Activated naive CD8-positive, alpha-beta T cell treated with anti-CD3 and anti-CD28 coated beads, Interleukin-2, amount 10 ng/mL, durations not matched to agents 7 days and 5 days (primary cell): ENCODE measurements at places on chromosomes 16 and 17.

- no peaks in the 10 kb centered on the region for H3K27me3 ChIP-seq
- H3K36me3 ChIP-seq: no peaks in the 10 kb centered on the region
- H3K4me1 ChIP-seq: peaks cover 5% of the 10 kb centered on the region
- H3K27ac ChIP-seq: no peak overlapping the region
- no peak overlapping the region for H3K4me3 ChIP-seq
- no peak for DNase-seq
Measured at GRCh38 chr17:42518046-42518754, 17.8 kb upstream of the NAGLU start.

DNA sequence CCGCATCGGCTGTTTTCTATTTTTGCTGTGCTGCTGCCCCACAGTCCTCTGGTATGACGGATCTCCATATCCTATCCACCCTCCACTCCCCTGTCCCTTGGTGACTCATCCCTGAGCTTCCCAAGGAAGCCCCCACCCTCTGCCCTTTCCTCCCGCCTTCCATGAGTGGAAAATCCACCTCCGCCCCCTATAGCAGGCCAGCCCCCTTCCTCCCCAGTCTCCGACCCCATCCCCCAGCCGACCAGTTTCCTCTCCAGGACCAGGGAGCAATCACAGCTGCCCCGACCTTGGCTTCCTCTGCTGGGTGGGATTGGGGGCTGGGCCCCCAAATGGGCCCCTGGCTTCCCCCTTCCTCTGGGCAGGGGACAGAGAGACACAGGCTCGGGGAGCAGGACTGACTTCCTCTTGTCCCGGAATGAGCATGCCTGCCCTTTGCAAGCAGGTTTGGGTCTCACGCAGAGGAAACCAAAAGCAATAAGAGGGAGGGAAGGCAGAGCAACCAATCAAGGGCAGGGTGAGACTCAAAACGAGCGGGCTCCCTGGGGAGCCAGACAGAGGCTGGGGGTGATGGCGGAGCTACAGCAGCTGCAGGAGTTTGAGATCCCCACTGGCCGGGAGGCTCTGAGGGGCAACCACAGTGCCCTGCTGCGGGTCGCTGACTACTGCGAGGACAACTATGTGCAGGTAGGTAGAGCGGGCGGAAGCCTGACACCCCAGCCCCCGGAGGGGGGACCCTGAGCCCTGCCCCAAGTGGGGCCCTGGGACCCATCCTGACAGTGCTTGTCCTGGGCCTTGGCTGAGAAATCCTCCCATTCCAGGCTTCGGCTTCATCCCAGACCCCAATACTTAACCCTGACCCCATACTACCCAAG, at the start of the genes ABI3 and GNGT2:
TSS of gene ABI3 (plus strand) at position 550 of the 872 bp plus-strand sequence. CDS start at position 568, 18 bp downstream.
TSS of gene GNGT2 (minus strand) at position 417 of the 872 bp plus-strand sequence. CDS start 3,152 bp downstream, outside the sequence.
- H3K4me3 ChIP-seq: peak within 1 kb of the TSS; percentile 99
- peak; percentile 70 for DNase-seq
- peaks cover 50% of the 10 kb centered on the region for H3K36me3 ChIP-seq
- no peaks in the 10 kb centered on the region for H3K27me3 ChIP-seq

- H3K27me3 ChIP-seq: peaks cover 12% of the 10 kb centered on the region
- H3K4me3 ChIP-seq: peak overlapping the region; percentile 95
- peaks cover 46% of the 10 kb centered on the region for H3K4me1 ChIP-seq
- peak overlapping the region; percentile 98 for H3K27ac ChIP-seq
- DNase-seq: peak; percentile 81
- peaks cover 13% of the 10 kb centered on the region for H3K36me3 ChIP-seq
Measured at GRCh38 chr17:50867363-50868139, 1.4 kb upstream of the TOB1 start.

DNA sequence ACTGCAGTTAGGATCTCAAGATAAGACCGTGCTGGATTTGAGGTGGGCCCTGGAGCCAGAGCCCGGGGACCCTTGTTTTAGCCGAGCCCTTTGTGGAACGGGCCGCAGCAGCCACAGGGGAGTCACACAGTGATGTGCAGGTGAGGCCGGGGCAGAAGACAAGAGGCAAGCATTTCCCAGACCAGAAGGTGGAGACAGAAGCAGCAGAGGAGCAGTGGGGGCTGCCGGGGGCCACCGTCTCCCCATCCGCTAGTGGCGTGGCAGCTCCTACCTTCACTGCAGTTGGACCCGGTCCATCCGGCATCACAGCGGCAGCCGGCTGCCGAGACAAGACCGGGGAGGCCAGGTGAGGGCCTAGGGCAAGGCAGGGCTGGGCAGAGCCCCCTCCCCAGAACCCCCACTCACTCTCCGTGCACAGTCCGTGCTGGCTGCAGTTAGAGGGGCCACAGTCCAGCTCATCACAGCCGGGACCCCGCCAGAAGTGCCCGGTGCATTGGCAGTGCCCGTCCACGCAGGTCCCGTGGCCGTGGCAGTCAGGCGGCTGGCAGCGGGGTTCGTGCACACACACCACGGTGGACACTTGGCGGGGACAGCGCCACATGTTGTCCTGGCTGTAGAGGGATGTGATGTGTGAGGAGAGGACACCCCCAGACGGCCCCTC, 6.0 kb downstream of the NAGPA start:
- no peak overlapping the region for H3K27ac ChIP-seq
- H3K4me1 ChIP-seq: peaks cover 3% of the 10 kb centered on the region
- no peak overlapping the region for H3K4me3 ChIP-seq
- DNase-seq: no peak
- no peaks in the 10 kb centered on the region for H3K27me3 ChIP-seq
- no peaks in the 10 kb centered on the region for H3K36me3 ChIP-seq

- H3K4me3 ChIP-seq: peak overlapping the region; percentile 82
- peak overlapping the region; percentile 77 for H3K27ac ChIP-seq
- DNase-seq: no peak
- H3K36me3 ChIP-seq: no peaks in the 10 kb centered on the region
Measured at GRCh38 chr16:2223942-2224486, 623 bp downstream of the E4F1 start.

GRCh38 chr16:31036691-31037090, 3.3 kb downstream of the STX4 start:
- no peak overlapping the region for H3K27ac ChIP-seq
- H3K36me3 ChIP-seq: peaks cover 10% of the 10 kb centered on the region
- H3K4me3 ChIP-seq: no peak overlapping the region

- H3K4me1 ChIP-seq: no peaks in the 10 kb centered on the region
- no peak overlapping the region for H3K27ac ChIP-seq
- H3K4me3 ChIP-seq: no peak overlapping the region
- DNase-seq: no peak
Measured at GRCh38 chr16:51072591-51072990, 78.5 kb downstream of the SALL1 start.

GRCh38 chr17:74968361-74968780, 4.2 kb downstream of the HID1 start:
- no peak overlapping the region for H3K4me3 ChIP-seq
- H3K27me3 ChIP-seq: peaks cover 23% of the 10 kb centered on the region
- no peak for DNase-seq
- no peak overlapping the region for H3K27ac ChIP-seq
- peaks cover 6% of the 10 kb centered on the region for H3K4me1 ChIP-seq

DNA sequence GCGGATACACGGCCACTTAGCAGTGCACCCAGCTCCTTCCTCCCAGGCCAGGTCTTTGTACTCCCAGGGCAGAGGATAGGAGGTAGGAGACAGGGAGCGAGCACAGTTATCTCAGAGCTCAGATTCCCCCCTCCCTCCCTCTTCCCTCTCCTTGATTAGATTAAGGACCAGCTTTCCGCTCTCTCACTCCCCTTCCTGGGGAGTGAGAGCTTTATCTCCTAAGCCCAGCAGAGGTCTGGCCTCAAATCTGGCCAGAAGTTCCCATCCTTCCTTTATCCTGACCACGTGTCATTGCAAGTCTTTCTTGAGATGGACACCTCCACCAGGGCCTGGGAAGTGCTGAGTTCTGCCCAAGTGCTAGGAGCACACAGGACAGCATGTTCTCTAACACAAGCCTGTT, 5.1 kb downstream of the ARL4D start:
- H3K4me1 ChIP-seq: peaks cover under 1% of the 10 kb centered on the region
- peaks cover 10% of the 10 kb centered on the region for H3K27me3 ChIP-seq
- H3K27ac ChIP-seq: no peak overlapping the region
- DNase-seq: no peak
- no peaks in the 10 kb centered on the region for H3K36me3 ChIP-seq

DNA sequence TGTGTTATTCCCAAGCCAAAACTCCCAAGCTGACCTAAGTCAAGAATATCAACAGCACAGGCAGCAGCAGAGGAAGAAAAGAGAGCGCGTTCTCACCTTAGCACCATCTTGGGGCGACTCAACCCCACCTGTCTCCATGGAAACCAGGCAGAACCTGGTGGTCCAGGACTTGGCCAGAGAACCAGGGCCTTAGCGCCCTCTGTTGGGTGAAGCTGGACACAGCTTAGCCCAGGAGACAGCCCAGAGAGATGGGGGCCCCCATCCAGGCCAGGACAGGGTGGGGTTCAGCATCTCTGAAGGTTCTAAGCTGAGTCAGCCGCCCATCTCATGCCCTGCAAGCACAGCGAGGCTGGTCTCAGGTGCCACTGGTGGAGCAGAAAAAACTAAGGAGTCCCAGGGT, 60.1 kb upstream of the TMEM132E start:
- no peak overlapping the region for H3K4me3 ChIP-seq
- peak; percentile 40 for DNase-seq
- no peak overlapping the region for H3K27ac ChIP-seq
- peaks cover 11% of the 10 kb centered on the region for H3K27me3 ChIP-seq
- no peaks in the 10 kb centered on the region for H3K4me1 ChIP-seq
- H3K36me3 ChIP-seq: no peaks in the 10 kb centered on the region

GRCh38 chr16:15483857-15484256, 49.5 kb downstream of the BMERB1 start:
- DNase-seq: no peak
- peaks cover 9% of the 10 kb centered on the region for H3K4me1 ChIP-seq
- no peaks in the 10 kb centered on the region for H3K27me3 ChIP-seq
- no peaks in the 10 kb centered on the region for H3K36me3 ChIP-seq

DNA sequence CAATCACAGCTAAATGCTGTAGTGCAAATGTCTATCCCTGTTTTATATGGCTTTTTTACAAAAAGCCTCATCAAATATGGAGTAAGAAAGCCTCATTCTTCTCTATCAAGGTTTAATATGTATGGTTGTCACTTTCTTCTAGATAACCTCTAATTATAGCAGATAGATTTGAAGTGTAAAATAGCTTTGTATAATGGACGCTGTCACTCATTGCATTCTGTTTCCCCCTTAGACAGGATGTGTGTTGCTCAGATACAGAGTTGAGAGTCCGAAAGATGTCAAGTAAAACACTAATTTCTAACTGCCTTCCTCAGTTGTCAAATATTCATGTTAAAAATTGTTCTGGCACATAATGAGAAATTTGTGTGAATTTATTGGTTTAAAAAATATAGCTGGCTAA, 88.0 kb downstream of the NLK start:
- H3K36me3 ChIP-seq: peaks cover 10% of the 10 kb centered on the region
- H3K27me3 ChIP-seq: no peaks in the 10 kb centered on the region
- H3K27ac ChIP-seq: no peak overlapping the region
- no peak for DNase-seq
- no peak overlapping the region for H3K4me3 ChIP-seq

- H3K27me3 ChIP-seq: peaks cover 6% of the 10 kb centered on the region
- no peaks in the 10 kb centered on the region for H3K36me3 ChIP-seq
- no peaks in the 10 kb centered on the region for H3K4me1 ChIP-seq
- no peak overlapping the region for H3K4me3 ChIP-seq
- DNase-seq: no peak
Measured at GRCh38 chr16:1027501-1027815, 45.1 kb upstream of the SSTR5 start.

DNA sequence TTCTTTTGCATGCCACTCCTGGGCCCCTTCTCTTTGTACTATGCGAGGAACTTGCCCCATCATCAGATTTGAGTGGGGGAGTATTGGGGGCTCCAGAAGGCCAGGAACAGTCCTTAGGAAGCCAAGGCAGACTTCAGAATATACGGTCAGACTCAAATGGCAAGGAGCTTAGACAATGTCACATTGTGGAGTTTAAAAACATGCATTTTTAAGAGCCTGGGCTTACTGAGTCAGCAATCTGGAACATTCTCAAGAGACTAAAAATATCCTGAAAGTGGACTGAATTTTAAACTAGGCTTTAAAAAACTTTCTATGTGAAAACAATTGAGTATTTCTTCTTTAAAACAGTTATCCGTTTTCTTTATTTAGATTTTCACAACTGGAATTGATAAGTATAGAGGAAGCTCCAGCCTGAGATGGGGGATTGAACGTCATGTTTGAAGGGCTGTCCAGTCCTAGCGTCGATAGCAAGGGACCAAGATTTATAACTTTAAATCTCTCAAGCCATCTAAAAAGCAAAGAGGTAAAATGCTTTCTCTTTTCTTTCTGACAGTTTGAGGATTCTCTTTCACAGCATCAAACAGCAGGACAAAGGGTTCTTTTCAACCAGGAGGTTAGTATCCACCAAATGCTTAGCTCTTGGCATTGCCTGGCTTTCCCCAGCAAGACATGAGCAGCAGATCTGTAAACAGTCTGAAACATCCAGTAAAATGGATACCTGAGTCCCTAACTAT, 45.8 kb upstream of the CDRT4 start:
- H3K36me3 ChIP-seq: peaks cover 30% of the 10 kb centered on the region
- no peak overlapping the region for H3K4me3 ChIP-seq
- DNase-seq: no peak
- no peaks in the 10 kb centered on the region for H3K27me3 ChIP-seq

DNA sequence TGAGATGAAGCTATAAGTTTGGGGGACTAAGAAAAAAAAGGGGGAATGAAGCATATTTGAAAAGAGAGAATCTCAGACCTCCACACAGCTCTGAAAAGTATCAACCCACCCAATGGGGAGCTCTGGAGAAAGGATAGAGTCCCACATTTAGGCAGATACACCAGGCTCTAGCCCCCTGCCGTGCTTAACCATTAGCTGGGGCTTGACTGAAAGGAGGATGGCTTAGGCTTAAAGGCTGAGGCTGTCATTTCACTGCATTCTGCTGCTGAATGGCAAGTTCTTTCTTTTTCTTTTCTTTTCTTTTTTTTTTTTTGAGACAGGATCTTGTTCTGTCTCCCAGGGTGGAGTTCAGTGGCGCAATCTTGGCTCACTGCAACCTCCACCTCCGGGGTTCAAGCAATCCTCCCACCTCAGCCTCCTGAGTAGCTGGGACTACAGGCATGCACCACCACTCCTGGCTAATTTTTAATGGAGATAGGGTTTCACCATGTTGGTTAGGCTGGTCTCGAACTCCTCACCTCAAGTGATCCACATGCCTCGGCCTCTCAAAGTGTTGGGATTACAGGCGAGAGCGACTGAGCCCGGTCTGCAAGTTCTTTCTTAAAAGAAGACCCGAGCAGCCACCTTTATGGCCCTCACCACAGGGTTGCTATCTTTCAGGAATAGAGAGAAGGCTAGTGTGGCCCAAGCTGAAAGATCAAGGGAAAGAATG, 9.0 kb upstream of the MMP2 start:
- no peak for DNase-seq
- H3K4me3 ChIP-seq: no peak overlapping the region
- peaks cover 4% of the 10 kb centered on the region for H3K4me1 ChIP-seq
- no peak overlapping the region for H3K27ac ChIP-seq
- H3K36me3 ChIP-seq: no peaks in the 10 kb centered on the region

DNA sequence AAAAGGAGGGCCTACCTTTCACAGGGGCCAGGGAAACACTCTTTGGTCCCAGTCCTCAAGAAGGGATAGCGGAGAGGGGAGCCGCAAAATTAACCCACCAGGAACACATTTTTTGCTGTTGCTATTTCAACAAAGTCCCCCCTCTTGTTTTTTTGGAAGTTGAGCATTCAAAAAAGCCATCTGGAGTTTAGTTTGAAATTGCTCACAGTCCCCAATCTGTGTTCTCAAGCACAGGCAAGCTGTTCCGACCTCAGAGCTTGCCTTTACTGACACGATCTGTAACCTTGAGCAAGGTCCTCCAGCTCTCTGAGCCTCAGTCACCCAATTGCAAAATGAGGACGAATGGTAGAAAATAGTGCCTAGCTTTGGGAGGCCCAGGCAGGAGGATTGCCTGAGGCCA, 131.1 kb downstream of the ZNF423 start:
- no peak overlapping the region for H3K4me3 ChIP-seq
- H3K36me3 ChIP-seq: no peaks in the 10 kb centered on the region
- H3K27ac ChIP-seq: no peak overlapping the region
- no peaks in the 10 kb centered on the region for H3K4me1 ChIP-seq
- H3K27me3 ChIP-seq: no peaks in the 10 kb centered on the region
